ENCODE measurements at places on chromosomes 7 and 10. TPM values are rescaled to one million over a fixed set of nuclear protein-coding genes. Genes with fewer than 3 reads are reported as not detected.

DNA sequence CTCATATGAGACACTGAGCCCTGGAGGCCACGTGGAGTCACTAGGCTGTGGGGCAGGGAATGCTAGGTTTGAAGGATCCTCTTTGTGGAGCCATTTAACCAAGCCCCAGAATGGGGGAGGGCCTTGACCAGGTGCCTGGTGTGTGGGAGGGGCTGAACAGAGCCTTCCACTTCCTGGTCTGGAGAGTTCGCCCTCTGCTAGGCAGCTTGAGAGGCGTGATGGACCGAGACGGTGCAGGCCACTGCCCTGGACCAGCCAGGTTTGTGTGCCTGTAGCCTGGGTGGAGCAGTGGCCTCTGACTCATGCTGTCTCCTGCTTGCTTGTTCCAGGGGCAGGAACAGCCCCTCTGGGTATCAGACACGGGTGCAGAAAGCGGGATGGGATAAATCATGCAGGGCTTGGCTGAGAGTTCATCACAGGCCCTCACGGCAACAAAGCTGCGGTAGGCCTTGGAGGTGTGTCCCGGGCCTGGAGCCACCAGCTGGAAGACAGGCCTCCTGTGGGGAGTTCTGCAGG, 27.4 kb downstream of the ADAMTS14 start:
- no peak for DNase-seq

- no peak for DNase-seq
Measured at GRCh38 chr10:99766302-99766681, 16.1 kb upstream of the ABCC2 start.

DNA sequence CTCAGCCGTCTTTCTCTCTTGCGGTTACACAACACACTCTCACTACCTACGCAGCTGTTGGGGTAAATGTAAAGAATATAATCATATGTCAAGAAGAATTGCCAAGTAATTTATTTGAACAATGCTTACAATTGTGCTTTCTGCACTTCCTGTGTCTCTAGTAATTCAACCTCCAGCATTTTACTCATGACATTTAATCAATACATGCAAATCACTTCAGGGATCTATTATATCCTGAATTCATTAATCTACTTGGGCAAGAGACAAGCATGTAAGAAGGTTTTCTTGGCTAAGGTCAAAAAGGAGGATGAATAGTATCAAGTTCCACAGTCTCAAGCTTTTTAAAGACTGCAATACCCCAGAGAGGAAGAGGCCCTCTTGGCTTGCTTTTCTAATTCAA, 562.9 kb upstream of the ADARB2 start:
- no peak for DNase-seq

Gene WNT16
- polyA plus RNA-seq: not detected
